Right hindlimb (tissue), 1 donor: ENCODE measurements at places on chromosomes 5 and 9.

- DNase-seq = no peak
These were observed 40.9 kb downstream of the STX17 start for GRCh38 chr9:99947395-99947794.

DNA sequence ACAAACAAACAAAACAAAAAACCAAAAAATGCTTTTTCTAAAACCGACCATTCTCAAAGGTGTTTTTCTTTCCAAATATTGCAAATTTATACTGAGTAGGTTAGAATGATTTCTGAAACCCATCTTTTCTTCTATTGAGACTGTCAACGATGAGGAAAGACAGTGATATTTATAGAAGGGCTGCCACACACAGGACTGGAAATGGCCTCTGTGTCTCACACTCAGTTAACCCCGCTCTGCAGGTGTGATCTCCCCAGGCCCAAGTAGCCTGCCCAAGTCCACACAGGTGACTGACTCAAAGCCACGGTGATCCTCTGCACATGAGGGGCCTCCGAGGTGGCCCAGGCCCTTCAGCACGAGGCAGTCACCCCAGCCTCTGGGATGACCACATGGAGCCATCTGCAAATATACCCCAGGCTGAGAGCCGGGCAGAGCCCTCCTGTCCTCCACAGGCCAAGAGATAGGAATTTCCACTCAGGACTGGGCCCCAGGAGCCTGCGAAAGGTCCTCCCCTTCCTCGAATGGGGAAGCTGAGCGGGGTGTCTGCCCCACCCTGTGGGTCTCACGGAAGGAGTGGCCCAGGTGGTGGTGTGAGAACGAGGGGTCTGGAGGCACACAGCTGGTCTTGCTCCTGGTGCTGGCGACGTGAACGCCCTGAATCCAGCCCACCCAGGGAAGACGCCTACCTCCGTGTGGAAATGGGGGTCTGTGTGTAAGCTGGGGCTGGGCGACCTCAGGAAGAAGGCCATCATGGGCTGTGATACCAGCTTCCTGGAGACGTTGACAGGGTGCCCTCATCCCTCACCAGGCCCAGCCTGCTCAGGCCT is 53.0 kb upstream of the PHYKPL start:
- peak; percentile 11 for DNase-seq

DNA sequence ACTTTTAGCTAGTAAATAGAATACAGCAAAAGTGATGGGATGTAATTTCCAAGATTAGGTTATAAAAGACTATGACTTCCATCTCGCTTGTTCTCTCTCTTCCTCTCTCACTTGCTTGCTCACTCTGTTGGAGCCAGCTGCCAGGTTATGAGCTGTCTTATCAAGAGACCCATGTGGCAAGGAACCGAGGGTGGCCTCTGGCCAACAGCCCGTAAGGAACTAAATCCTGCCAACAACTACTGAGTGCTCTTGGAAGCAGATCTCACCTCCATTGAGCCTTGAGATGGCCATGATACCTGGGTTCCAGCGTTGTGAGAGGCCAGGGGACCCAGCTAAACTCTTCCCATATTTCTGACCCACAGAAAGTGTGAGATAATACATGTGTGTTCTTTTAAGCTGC is 636.1 kb downstream of the ACTL7B start:
- no peak for DNase-seq

DNA sequence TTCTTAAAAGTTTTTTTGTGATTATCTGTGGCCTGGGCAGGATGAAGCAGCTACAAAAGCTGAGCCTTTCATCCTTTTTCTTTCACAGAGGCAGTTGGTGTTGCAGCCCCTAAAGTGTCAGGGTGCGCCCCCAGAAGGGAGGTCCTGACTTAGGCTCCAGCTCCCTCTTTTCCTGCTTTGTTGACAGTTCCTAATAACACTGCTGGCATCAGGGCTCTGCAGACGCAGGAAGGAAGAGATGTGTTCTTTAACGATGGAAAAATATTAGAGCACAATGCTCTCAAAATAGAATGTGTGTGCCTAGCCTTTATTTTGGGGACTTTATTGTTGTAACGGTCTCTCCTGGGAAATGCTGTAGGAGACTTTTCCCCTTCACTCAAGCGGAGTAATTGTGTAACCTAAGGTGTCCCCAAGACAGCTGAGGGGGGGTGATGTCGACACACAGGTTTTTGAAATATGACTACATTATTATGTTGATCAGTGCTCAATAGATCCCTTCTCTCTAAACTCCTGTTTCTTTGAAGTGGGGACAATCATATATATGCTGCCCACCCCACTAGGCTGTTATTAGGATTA is 135.6 kb downstream of the SEMA6A start:
- no peak for DNase-seq

GRCh38 chr9:37421914-37422288 is 595 bp upstream of the GRHPR start:
- DNase-seq = no peak

GRCh38 chr9:126687930-126688461 is 74.3 kb downstream of the LMX1B start:
- DNase-seq = no peak

- DNase-seq = no peak
These were observed 1.3 kb upstream of the PROP1 start for GRCh38 chr5:177997319-177997670.

GRCh38 chr5:130978475-130978874 is 186.6 kb downstream of the HINT1 start:
- no peak for DNase-seq

DNA sequence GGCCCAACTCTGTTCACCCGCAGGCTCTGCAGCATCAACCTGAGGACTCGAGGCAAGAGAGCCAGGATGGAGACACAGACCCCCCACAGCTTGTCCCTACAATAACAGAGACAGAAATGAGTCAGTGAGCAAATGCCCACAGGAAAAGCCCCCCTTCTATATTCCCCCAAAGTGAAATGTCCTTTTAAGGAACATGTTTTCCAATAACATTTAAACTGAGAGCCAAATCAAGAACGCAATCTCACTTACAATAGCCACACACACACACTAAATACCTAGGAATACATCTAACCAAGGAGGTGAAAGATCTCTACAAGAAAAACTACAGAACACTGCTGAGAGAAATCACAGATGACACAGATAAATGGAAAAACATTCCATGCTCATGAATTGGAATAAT is 49.0 kb downstream of the TEX10 start:
- no peak for DNase-seq

GRCh38 chr5:14880688-14881087 is 9.1 kb upstream of the ANKH start:
- no peak for DNase-seq

- no peak for DNase-seq
These were observed 129.0 kb downstream of the TAF11L14 start for GRCh38 chr5:17763301-17763700.

GRCh38 chr5:132427281-132428146 is 58.0 kb downstream of the SLC22A5 start:
- DNase-seq = no peak

GRCh38 chr5:81519217-81519905 is 125.4 kb upstream of the ACOT12 start:
- no peak for DNase-seq

DNA sequence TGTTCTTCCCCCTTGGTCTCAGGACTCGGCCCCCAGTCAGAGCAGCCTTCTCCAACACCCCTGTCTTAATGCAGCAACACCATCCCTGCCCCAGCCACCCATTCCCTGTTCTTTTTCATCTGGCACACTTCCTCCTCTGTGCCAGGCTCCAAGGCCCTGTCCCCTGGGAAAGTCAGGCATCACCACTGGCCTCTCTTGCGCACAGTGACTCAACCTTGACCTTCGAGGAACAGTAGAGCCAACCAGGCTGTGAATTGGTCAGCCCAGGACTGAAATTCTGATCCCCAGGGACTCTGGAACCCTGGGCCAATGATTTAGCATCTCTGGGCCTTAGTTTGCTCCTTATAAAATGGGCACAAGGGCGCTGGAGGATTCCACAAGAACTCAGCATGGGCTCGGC is 10.5 kb upstream of the RALGDS start:
- DNase-seq = no peak

GRCh38 chr5:122673343-122673742 is 101.5 kb upstream of the SNX2 start:
- peak; percentile 91 for DNase-seq

GRCh38 chr5:74241751-74242140 is 398.8 kb downstream of the ENC1 start:
- no peak for DNase-seq

- DNase-seq = no peak
These were observed 59.6 kb downstream of the ZNF622 start for GRCh38 chr5:16406023-16406422.

DNA sequence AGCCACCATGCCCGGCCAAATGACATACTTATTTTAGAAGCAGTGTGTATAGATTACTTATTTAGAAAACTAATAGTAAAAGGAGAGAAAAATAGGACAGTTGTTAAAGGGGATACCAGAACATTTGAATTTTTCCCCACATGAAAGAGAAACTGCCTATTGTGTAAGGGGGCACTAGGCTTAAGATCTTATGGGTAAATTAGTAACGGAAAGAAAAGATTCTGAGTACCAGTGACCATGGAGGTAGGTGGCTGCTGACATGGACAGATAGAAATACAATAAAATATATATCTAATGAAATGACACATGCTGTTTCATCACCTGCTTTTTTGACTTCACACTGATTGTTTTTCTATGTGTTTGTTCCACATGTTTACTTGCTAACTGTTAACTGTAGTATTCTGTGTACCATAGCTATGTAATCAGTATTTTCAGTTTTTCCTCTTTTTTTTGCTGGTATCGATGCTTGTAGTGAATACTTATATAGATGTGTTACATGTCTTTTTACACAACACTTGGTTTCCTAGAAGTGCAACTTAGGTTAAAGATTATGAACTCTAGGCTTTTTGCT is 3.0 kb upstream of the DNAJC21 start:
- no peak for DNase-seq

DNA sequence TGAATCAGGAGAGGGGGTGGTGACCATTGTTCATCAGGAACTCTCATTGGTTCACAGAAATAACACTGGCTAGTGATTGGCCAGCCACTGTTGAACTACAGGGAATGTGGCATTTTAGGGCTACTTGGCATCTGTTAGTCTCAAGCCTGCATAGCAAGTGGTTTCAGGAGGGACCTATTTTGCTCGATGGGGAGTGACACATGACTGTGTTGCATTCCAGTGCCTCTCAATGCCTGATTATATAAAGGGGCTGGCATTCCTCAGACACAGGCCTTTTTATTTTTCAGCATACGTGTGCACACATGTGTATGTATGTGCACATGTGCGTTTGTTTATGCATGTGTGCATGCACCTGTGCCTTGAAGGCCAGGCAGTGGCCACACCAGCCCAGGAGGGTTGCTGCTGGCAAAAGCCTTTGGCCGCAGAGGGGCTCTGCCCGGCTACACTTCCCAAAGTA is 23.2 kb downstream of the FGD3 start:
- DNase-seq = no peak

DNA sequence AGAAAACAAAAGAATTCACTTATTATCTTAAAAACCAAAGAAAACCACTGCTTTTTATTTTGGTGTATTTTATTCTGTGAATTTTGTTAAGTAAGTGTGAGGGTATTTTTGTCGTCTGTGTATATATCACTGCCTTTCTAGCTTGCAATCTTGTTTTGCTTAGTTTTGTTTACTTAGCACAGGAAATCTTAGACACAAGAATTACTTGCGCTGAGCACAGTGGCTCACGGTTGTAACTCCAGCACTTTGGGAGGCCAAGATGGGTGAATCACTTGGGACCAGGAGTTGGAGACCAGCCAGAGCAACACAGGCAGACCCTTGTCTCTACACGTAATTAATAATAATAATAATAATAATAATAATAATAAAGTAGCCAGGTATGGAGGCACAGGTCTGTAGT is 230.3 kb downstream of the PAPPA start:
- DNase-seq = no peak
